T-helper 2 cell (primary cell): ENCODE measurements at places on chromosomes 7 and 10.

DNA sequence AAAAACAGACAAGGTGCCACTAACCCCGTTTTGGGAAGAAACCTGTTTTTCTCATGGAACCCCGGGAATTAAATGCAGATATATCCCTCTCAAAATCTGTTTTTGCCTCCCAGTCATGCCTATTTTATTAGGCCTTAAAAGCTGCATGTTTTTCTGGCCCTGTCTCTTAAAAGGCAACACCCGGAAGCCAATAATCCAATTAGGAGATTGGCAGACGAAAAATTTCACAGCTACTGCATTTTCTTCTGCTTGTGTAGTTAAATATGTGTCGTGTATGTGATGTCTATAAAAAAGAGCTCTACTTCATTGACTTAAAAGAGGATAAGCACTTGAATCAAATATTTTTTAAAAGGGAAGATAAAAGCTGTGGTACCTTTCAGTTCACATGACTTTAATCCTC lies 31.9 kb upstream of the OPTN start:
- no peak for DNase-seq

GRCh38 chr7:22442187-22442881 lies 57.7 kb downstream of the STEAP1B start:
- no peak for DNase-seq

GRCh38 chr10:124092860-124093773 lies at the start of gene CHST15:
Gene CHST15 (minus strand): TSS chr10:124093598. CDS start chr10:124046212, 47,386 bp downstream.
- no peak for DNase-seq

- no peak for DNase-seq
Measured at GRCh38 chr7:37815671-37816371, 32.6 kb upstream of the NME8 start.

GRCh38 chr10:114470361-114470760 lies 66.1 kb upstream of the AFAP1L2 start:
- no peak for DNase-seq

DNA sequence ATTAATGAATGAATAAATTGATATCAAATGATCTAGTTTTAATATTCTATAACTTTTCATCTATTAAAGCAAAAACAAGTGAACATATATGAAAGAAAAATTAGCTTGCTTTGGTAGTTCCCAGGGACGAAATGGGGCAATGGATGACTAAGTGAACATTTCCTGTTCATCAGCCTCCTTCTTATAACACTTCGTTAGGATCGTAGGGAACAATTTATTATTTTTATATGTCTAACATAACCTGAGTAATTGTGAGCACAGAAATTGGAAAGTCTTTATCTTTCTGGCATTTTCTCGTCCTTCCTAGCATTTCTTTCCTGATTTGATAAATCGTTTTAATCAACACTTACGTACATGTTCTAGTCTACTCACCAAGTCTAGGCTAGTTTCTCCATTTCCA lies 59.1 kb upstream of the PPP1R3C start:
- no peak for DNase-seq

DNA sequence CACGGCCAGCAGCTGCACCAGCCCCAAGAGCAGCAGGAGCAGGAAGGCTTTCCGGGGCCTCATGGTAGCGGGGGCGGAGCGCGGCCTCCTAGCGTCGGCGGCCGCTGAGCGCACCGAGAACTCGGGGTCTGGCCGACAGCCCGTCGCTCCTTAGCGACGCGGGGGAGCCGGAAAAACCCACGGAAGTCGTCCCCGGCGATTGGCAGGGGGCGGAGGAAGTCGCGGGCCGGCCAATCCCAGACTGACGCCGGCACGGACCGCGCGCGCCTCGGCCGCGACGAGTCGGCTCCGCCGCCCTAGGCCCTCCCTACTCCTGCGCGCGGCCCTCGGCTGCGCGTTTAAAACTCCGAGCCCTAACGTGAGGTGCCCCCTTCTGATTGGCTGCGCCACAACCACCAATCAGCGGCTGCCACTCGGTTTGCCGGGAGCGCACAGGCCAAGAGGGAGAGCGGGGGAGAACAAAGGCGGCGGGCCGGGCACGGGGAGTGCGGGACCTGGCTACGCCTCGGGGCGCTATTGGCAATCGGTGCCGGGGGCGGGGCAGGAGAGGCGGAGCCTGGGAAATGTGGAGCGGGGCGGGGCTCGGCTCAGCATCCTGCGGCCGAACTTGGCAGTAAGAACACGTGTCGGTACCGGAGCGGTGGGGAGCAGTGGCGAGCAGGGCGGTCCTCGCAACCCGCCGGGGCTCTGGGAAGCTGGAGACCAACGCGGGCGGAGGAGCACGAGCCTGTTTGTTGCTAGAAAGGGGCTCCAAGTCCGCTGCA lies at the start of gene PDIA4:
PDIA4 (minus strand) TSS at position 160 of the 764 bp plus-strand sequence; CDS start at position 63, 97 bp downstream.
- peak; percentile 100 for DNase-seq

DNA sequence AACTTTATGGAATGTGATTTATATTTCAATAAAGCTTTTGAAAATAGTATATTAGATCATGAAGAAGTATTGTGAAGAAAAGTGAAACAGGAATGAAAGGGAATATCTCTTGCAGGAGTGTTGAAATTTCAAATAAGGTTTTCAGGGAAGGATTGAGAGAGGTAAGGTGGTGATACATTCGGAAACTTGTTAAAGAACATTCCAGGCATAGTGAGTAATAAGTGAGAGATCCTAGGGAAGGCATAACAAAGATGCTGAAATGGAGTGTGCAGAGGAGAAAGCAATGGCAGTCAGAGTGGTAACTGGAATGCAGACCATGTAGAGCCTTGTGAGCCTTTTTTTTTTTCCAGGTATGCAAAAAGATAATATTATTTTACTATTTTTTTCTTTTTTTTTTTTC lies 4.1 kb downstream of the OR9A4 start:
- DNase-seq: no peak

DNA sequence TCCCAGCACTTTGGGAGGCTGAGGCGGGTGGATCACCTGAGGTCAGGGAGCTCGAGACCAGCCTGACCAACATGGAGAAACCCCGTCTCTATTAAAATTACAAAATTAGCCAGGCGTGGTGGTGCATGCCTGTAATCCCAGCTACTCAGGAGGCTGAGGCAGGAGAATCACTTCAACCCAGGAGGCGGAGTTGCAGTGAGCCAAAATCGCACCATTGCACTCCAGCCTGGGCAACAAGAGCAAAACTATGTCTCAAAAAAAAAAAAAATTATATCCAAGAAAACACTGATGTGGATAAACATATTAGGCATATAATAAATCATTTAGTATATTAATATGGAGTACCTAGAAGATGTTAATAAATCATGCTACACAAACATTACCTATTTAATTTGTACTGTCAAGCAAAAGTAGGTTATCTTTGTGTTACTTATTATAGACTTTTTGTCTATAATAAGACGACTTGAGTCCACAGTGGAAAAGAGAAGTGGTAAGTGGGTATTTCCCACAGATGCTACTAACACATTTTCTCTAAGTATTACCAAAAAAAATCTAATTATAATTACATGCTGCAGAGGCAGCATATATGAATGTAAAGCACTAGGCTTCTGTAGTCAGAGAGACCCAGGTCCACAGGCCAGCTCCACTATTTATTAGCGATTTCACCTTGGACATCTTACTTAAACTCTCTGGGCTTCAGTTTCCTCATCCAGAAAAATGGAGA lies 34.5 kb downstream of the DNMBP start:
- DNase-seq: no peak

DNA sequence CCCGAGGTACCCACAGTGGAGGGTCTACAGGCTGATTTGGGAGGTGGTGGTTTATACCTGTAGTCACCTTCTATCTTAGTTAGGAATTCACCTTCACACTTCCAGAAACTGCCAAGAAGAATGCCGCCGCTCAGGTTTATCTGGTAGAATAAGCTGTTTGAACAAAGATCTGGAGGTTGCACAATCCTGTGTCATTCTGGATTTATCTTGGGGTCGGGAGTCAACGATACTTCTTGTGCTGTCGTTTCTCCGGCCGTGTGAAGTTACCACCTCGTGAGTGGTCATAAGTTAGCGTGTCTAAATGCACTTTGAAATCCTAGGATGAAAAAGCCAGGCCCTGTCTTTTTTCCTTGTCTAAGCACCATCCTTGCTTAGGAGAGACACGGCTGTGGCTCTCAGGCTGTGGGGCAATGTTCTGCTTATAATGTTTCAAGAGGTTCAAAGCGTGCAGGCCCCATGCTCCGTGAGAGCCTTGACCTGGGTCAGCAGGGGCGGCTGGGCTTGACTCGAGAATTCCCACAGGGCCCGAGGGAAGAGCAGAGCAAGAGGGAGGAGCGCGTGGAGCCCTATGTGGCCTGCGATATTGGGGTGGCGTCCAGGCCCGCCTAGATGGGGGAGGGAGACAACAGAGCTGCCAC lies 35.5 kb downstream of the GRIFIN start:
- no peak for DNase-seq

DNA sequence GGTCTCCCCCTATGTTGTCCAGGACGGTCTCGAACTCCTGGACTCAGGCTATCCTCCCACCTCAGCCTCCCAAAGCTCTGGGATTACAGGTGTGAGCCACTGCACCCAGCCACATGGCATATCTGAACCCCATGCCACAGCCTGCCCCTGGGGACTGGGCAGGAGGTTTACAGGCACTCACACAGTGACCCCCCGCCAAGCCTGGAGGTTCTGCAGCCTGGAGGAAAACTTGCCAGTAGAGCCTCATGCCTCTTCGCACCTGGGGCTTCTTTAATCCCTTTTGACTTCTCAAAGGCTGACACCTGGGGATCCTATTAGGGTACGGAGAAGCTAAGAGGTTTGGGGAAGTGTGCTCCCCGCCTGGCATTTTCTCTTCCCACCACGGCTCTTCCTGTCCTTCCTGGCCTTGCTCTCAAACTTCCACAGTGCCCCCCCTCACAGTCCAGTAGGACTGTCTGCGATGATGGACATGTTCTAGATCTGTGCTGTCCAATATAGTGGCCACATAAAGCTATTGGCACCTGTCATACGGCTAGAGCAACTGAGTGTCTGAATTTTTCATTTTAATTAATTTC lies 11.4 kb upstream of the KCP start:
- DNase-seq: no peak

GRCh38 chr7:5282543-5283316 lies at the start of gene SLC29A4:
Gene SLC29A4 (plus strand): TSS chr7:5282943. CDS start chr7:5287817, 4,874 bp downstream.
- no peak for DNase-seq

DNA sequence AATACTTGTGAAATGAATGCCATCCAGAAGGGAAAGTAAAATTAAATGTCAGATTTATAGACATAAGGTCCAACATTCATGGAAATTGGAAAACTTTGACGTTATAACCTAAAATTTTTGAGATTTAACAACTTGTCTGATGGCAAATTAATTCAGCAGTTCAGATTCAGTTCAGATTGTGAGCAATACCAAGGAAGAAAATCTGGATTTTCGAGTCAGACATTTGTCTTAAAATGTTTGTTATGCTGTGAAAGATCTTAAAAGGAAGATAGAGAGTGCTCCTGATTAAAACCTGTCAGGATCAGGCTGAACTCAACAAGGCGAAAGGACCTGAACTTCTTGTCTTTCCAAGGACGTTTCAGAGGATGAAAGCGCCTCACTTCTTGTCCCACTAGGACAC lies 320.9 kb downstream of the PAXIP1 start:
- no peak for DNase-seq

DNA sequence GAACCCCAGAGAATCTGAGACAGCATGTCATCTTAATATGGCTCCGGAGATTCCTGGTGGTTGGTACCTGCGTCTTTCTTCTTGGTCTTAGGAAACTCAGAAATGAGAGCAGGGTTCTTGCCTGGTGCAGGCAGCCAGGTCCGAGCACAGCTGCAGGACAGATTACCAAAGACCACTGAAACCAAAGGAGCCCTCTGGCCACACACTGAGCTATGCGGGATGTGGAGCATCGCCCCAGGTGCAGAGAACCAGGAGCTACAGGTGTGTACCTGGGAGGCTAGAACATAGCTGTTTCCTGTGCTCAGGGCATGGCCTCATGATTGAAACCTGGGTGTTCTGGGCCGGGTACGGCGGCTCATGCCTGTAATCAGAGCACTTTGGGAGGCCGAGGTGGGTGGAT lies 635.4 kb downstream of the CALN1 start:
- DNase-seq: no peak

DNA sequence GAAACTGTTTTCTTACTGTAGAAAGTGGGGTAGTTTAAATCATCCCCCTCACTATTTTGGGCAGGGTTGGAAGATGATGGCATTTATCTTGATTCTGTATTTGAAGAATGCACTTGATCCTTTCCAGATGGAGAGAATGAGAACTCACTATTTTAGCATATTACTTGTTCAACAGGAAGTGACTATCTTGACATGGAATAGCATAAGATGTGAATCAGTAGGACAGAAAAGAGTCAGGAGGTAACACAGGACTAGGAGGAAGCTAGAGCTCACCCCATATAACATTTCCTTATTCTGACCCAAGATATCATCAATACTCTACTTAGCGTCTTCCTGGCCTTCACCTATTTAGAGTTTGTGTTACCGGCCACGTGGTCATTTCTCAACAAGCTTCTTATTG lies 400.2 kb downstream of the PHTF2 start:
- no peak for DNase-seq

DNA sequence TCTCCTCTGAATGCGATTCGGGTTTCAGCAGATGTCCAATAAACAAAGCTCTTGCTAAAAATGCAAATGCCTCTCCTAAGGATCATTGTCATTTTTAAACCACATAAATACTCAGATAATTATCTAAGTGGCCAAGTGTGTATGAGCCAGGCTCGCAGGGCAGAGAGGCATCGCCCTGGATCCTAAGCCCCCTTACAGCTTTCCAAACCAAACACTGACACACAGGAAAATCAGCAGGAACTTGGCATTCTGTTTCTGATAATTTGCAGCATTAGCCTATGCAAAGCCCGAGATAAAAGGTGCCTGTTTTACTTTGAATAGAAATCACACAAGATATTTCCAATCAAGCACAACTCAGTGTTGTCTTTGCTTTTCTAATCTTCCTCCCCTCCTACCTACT lies 134.4 kb downstream of the ABCA13 start:
- DNase-seq: no peak

DNA sequence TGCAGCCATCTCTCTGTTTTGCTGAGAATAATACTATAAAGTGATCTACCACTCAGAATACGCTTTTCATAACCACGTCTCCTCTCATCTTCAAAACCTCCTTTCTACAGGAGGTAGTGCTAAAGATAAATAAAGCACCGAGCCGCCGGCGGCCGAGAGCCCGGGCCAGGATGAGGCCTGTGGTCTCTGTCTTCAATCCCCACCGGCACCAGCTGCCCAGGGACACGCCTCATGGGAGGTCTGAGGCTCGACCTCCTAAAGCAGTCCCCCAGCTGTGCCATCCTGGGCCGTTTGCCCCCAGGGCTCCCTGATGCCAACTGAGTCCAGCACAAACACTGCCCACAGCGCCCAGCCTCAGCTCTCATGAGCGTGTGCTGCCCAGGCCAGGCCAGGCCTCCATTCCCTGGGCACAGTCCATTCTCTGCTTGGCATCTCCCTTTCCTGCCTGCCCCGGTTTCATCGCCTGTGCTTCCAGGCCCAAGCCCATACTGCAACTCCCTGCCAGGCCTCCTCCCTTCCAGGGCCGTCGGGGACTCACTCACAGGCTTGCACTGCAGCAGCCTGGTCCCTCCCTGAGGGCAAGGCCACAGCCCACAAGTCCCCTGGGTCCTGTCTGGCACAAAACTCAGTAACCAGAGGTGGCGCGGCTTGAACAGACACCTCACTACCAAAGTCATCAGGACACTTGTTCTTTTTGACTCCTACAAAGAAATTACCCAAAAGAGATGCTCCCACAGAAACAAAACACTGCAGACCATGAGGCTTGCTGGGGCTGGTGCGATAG lies 2.5 kb downstream of the INTS1 start:
- no peak for DNase-seq

- DNase-seq: no peak
Measured at GRCh38 chr10:60257767-60258428, 131.8 kb downstream of the ANK3 start.
